ENCODE measurements at places on chromosomes 5 and 9.

GRCh38 chr9:87950765-87951488 lies 23.4 kb downstream of the CDK20 start:
- DNase-seq = no peak
- peaks cover 33% of the 10 kb centered on the region for H3K27me3 ChIP-seq
- H3K36me3 ChIP-seq = no peaks in the 10 kb centered on the region
- peaks cover 10% of the 10 kb centered on the region for H3K4me1 ChIP-seq
- H3K4me3 ChIP-seq = no peak overlapping the region

GRCh38 chr5:124737651-124738050 lies 8.8 kb downstream of the ZNF608 start:
- H3K4me1 ChIP-seq = no peaks in the 10 kb centered on the region
- H3K27me3 ChIP-seq = peaks cover 17% of the 10 kb centered on the region
- no peak overlapping the region for H3K27ac ChIP-seq
- no peak overlapping the region for H3K4me3 ChIP-seq
- DNase-seq = no peak

DNA sequence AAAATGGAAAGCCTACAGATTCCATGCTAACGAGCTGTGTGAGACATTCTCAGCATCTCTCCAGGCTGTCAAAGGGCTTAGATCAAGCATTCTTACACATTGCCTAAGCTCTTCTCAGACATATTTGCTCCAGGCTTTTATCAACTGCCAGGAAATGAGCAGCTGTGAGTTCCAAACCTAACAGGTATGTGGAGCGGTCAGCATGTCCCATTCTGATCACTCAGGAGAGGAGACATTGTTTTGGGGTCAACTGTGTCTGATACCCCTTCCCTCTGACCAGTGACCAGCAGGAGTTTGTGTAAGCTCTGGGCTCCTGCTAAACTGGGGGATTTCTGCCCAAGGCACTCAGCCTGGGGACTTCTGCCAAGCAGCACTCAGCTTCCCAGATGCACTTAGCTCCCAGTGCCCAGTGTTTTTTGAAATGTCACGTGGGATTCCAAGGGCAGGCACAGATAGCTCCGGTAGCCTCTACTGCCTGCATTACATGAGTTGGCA lies 229.1 kb downstream of the SEC61B start:
- DNase-seq = no peak
- no peaks in the 10 kb centered on the region for H3K4me1 ChIP-seq
- H3K27me3 ChIP-seq = peaks cover 6% of the 10 kb centered on the region
- H3K4me3 ChIP-seq = no peak overlapping the region

- H3K27me3 ChIP-seq = no peaks in the 10 kb centered on the region
- peaks cover 58% of the 10 kb centered on the region for H3K36me3 ChIP-seq
- peak overlapping the region; percentile 63 for H3K4me3 ChIP-seq
- H3K27ac ChIP-seq = peak overlapping the region; percentile 87
- peaks cover 84% of the 10 kb centered on the region for H3K4me1 ChIP-seq
Observed at GRCh38 chr5:132426525-132427138, 57.1 kb downstream of the SLC22A5 start.

DNA sequence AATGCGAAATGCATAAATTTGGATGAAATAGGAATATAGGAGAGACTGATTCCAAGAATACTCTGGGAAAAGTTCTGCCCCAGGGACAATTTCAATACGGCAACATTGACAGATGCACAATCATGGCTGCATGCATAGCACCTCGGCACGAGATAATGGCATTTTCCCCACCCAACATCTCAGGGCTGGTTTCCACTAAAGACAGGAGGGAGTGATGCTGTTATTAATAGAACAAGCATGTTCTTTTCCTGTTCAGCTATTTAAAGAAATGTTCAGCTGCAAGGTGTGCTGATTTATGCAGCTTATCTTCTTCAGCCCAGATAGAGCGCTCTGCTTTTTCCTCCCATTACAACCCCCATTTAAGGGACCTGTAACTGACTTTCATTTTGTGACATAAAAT lies 740.2 kb downstream of the TLR4 start:
- H3K4me3 ChIP-seq = no peak overlapping the region
- no peak for DNase-seq
- H3K27me3 ChIP-seq = no peaks in the 10 kb centered on the region
- H3K36me3 ChIP-seq = no peaks in the 10 kb centered on the region

DNA sequence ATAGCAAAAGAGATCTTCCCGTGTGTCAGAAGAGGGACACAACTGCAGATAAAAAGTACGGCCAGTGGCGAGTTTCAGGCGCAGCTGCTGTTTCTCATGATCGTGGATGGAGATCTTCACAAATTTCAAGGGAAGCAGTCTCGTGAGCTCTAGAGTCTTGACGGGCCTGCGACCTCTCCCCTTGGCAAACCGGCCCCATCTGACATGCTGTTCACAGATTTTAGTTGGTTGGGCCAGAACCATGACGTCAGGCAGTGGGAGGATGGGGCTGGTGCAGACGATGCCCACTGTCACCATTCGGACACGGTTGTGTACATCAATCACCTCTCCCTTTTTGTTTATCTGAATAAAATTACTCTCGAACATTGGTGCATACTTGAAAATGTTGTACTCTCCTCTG lies 396 bp downstream of the GARIN3 start:
- H3K36me3 ChIP-seq = no peaks in the 10 kb centered on the region
- H3K27me3 ChIP-seq = no peaks in the 10 kb centered on the region
- H3K4me1 ChIP-seq = peaks cover 51% of the 10 kb centered on the region
- DNase-seq = peak; percentile 1
- no peak overlapping the region for H3K4me3 ChIP-seq

GRCh38 chr9:121738968-121739367 lies 87.5 kb downstream of the DAB2IP start:
- peaks cover 37% of the 10 kb centered on the region for H3K27me3 ChIP-seq
- DNase-seq = no peak
- no peaks in the 10 kb centered on the region for H3K36me3 ChIP-seq

GRCh38 chr5:103258957-103259704 lies 568 bp downstream of the MACIR start:
- peak; percentile 68 for DNase-seq
- H3K27ac ChIP-seq = peak overlapping the region; percentile 80
- no peaks in the 10 kb centered on the region for H3K36me3 ChIP-seq
- peaks cover 29% of the 10 kb centered on the region for H3K4me1 ChIP-seq
- H3K4me3 ChIP-seq = peak overlapping the region; percentile 97
- peaks cover 14% of the 10 kb centered on the region for H3K27me3 ChIP-seq

GRCh38 chr9:130995086-130996011 lies 13.6 kb upstream of the LAMC3 start:
- no peak overlapping the region for H3K4me3 ChIP-seq
- no peak for DNase-seq
- H3K27ac ChIP-seq = no peak overlapping the region
- peaks cover 7% of the 10 kb centered on the region for H3K27me3 ChIP-seq

DNA sequence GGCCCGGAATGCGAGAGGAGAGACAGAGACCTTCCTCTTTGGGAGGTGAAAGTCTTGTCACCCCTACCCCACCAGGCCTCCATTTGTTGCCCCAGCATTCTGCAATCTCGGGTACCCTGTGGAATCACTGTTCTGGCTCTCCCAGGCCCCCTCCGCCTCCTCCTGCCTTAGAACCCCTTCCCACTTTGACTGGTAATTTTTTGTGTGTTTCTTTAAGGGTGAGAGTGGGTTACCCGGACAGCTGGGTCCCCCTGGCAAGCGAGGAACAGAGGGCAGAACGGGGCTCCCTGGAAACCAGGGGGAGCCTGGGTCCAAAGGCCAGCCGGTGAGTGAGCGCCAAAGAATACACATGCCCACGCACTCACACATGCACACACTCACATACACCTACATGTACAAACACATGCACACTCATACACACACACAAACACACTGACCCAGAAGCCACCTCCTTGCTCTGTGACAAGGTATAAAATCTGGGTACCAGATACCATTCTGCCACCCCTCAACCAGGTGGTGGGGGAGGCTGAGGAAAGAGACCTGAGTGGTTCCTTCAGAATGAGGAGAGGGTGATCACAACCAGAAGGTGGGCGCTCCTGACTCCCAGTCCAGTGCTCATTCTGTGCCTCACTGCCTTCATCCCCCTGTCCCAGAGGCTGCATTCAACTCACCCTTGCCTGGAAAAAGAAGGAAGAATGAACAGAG lies 30.9 kb upstream of the ORM1 start:
- no peak overlapping the region for H3K4me3 ChIP-seq
- H3K4me1 ChIP-seq = no peaks in the 10 kb centered on the region
- peaks cover 7% of the 10 kb centered on the region for H3K27me3 ChIP-seq
- DNase-seq = no peak
- H3K36me3 ChIP-seq = peaks cover 2% of the 10 kb centered on the region
